ENCODE measurements at places on chromosomes 1 and 21.

DNA sequence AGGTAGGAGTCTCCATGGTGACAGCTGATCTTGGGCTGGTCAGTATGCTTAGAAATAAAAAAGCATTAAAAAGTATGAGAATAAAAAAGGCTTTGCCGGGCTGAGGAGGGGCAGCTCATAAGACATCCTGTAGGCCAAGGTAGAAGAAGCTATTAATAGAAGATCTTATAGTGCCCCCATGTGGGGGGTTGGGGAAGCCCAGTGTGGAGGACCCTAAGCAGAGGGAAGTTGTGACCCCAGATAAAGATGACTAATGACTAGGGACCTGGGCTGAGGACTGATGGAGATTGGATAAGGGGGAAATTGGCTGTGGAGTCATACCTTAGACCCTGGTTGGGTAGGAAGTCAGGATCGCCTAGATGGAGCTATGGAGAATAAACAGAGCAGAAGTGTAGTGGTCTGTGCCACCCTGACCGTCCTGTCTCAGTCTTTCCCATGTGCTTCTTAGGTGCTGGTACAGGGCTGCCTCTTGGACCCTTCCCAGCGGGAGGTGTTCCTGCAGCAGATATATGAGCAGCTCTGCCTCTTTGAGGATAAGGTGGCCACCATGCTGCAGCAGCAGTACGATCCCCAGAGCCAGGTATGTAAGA, 25.0 kb downstream of the SZT2 start:
- DNase-seq = peak; percentile 46

- no peak for DNase-seq
These were observed 202.4 kb downstream of the URB2 start for GRCh38 chr1:229828461-229828860.

DNA sequence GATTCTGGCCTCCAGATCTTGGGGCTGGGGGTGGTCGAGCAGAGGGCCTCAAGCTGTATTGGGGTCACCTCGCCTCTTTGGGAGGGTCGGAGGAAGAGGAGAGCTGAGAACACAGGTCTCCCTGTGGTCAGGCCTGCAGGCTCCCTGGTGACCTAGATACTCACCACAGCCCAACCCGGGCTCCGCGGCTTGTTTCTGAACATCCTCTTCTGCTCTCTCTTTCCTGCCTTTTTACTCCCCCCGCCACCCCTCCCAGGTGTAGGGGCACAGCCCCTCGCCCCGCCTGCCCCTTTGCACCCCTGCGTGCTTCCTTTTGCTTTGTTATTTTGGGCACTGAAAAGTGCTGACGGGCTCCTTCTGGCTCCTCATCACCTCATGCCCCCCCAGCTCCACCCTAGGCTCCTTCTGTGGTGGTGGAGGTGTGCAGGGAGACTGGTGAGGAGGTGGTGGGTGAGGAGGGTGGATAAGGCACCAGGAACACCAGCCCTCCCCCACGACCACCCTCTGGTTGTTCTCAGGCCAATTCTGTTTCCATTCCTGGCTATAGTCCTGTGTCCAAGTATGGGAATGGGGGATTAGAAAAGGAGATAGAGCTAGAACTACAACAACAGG, 10.6 kb upstream of the LINGO4 start:
- no peak for DNase-seq

DNA sequence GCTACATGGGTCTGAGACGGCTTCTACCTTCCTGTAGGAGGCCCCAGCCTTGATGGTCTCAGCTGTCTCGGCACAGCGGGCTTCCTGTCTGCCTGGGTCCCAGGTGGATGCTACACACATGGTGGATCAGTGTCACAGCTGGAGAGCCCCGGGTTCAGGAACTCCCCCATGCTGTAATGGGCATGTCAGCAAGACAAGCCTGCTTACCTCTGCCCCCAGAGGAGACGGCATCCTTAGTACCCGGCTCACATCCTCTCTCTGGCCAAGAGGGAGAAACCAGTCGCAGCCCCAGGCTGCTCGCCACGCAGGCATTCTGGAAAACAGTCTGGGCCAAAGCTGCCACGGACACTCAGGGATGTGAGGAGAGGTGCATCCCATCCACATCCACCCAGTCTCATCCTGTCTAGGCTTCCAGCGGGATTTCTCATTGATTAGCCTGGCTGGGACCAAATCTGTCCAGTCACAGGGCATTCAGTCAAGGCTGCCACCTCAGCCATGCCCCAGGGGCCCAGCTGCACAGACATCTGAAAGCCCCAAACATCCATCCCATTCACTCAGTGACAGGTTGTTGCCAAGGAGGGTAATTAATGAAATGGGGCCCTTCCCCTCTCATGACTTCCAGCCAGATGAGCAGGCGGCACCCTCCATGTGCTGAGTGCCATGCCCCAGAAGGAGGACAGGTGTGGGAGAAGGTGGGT, 10.5 kb downstream of the SNAP47 start:
- no peak for DNase-seq

DNA sequence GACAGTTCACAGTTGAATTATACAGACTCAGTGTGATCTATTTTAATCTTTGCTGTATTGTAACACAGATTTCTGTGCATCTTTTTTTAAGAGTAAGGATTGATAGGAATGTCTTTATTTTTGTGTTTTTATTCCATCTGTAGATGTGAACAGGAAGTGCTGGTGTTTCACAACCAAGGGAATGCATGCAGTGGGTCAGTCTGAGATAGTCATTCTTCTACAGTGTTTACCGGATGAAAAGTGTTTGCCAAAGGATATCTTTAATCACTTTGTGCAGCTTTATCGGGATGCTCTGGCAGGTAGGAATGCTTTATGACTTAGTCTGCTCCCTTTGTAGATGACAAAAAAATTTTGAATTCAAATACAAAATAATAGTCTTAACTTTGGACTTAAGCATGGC, 84.5 kb downstream of the CC2D1B start:
- DNase-seq = no peak

- no peak for DNase-seq
These were observed 60.7 kb upstream of the BTG3 start for GRCh38 chr21:17673261-17674020.

- no peak for DNase-seq
These were observed 47.6 kb downstream of the TGFB2 start for GRCh38 chr1:218392780-218393179.

GRCh38 chr1:81808760-81809159, 8.0 kb downstream of the ADGRL2 start:
- no peak for DNase-seq

GRCh38 chr1:24151175-24151533, 8.2 kb upstream of the IL22RA1 start:
- DNase-seq = no peak

DNA sequence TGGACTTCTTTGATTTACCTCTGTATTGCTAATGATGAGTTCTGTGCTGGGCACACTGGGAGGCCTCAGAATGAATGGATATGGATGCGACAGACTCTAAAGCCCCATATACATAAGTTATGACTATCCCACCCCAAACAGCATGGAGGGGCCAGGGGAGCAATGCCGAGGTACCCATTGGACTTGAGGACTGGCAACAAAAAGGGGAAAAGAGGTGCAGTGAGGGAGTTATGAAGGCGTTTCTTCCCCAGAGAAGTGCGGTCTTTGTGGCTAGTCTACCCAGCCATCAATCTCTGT, 15.2 kb upstream of the CDCA8 start:
- DNase-seq = no peak

GRCh38 chr1:42953182-42954180, 5.2 kb downstream of the SLC2A1 start:
- DNase-seq = no peak

- DNase-seq = peak; percentile 69
These were observed 800 bp downstream of the HIPK1 start for GRCh38 chr1:113929750-113930498.

GRCh38 chr1:94599095-94599813, 57.7 kb upstream of the F3 start:
- DNase-seq = no peak

DNA sequence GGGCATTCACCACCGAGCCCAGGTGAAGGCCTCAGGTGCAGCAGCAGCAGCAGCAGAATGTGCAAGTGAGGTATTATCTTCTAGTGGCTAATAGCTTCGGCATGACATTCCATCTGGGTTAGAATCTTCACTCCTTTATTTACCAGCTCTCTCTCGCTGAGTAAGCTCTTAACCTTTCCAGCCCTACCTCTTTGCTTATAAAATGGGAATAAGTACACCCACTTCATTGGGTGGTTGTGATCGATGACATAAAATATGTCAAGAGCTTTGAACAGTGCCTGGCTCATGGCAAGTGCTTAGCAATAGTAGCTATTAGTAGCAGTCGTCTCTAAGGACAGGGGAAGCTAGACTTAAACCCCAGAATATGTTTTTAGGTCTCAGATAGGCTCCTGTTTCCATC, 149.5 kb downstream of the NOS1AP start:
- DNase-seq = no peak

DNA sequence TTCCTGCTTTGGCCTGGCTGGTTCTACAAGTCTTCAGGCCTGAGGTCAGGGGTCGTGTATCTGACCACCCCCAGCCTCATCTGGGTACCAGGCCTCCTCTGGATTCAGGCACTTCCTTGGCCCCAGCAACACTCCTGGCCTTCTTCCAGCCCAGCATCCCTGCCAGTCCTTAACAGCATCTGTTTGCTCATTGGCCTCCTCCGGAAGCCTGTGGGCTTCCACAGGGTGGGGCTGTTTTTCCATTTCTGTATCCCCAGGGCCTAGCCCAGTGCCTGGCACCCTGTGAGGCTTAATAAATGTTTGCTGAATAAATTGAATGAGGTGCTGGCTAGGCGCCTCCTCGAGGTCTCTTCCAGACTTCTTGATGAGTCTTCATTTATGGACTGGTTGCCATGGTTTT, 21.5 kb upstream of the GPR37L1 start:
- no peak for DNase-seq

DNA sequence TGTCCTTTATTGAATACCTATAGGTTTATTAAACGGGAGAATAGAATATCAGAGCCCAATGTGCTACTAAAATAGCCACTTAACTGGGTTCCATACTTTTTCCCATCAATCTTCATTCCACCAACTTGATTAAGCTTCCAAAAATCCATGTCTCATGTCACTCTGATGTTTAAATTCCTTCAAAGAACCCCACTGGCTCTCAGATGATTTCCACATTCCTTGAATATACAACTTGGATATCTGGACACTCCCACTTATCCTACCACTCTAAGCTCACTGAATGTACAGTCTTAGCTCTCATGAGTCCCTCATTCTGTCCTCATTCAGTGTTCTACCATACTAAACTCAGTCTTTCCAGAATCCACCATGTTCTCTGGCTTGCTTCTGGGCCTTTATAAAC, 21.1 kb downstream of the COL11A1 start:
- DNase-seq = no peak

- DNase-seq = no peak
These were observed 4.0 kb downstream of the S100A7A start for GRCh38 chr1:153420306-153420705.

DNA sequence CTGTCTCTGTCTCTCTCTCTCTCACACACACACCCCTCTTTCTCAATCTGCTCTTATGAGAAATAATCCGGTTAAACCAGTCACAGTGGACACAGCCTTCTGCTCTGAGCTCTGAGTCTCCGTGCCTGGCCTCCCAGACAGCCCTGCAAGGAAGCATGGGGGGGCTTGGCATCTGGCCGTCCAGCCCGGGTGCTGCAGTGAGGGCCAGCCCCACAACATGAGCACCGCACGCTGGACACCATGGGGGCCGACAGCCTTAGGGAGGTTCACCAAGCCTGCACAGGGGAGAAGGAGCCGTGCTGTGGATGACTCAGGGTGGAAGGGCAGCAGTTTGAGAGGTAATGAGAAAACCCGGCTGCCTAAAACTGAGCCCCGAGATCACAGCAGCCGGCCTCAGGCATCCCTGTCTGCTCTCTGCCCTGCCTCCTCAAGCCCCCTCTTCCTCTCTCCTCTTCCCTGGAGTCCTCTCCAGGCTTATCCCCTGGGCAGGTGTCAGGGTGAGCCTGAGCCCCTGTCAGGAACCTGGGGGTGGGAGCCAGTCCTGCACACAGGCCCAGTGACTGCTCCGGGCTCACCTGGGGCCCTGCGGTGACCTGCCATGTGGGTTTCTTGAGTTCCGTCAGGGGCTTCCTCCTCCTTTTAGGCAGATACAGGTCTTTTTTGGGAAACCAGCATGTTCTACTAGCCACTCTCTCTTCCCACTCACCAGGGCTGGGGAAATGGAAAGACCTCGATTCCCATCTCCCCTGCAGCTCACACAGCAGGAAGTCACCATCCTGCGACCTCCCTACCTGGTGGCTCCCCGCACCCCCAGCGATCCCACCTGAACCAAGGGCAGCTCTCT, 92.8 kb downstream of the ITPKB start:
- DNase-seq = no peak

DNA sequence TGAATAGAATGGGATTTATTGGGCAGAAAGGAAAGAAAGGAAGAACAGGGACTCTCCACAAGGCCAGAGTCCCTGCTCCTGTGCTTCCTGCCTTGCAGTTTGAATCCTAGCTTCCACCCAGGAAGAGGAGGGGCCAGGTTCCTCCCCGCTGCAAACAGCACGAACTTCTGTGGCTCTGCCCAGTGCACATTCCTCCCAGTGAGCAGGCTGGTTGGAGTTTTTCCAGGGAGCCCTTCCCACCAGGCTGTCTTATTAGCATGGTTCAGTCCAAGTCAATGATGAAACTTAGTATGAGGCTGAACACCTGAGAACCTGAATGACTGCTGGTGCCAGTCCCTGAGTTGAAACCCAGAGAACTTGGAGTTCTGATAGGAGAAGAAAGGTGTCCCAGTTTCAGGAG, 247.2 kb downstream of the DUSP10 start:
- no peak for DNase-seq

DNA sequence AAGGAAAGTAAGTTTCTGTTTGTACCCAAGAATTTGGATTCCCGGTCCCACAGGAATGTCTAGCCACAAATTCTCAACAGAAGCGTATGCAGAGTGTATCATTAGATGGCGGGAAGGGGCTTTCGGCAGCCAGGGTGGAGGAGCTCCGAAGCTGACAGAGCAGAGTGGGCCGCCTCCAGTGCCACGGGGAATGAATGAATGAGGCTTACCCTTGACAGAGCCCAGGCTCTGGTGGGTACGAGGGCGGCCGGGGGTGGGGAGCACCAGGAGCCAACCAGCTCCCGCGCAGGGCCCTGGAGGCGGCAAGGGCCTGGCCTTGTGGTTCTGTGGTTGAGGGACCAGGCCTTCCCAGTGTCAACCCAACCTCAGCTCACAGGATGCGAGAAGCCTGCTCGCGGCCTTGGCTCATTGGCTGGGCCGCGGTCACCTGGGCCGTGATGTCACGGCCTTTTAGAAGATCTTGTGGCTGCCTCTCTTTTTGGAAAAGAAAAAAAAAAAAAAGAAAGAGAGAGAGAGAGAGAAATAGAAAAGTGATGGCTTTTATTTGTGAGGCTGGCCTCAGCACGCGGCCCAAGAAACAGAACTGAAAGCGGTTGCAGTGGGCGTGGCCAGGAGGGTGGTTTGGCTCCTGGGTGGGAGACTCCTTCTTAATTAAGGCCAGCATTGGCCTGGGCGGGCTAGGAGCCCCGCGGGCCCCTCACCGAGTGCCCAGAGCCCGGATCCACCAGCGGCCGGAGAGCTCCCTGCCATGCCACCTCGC, 34.9 kb upstream of the RUNX3 start:
- peak; percentile 72 for DNase-seq

GRCh38 chr1:235553112-235553551, 48.9 kb upstream of the B3GALNT2 start:
- DNase-seq = no peak

DNA sequence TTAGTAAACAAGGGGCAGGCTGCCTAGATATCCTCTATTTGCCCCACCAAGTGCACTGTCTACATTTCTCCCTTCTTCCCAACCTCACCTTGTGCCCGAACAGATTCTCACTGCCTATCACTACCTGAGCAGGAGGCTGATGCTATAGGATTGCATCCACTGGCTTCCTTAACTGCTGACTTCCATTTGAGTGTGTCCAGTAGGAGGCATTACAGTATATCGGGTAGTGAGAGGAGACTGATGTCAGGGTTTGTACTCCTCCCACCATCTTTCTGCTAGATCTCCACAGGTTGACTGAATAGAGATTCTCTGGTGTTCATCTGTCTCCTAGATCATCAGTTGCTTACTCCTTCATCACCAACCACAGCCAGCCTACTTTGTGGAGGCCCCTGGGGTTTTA, 796.3 kb downstream of the LRRIQ3 start:
- no peak for DNase-seq

Data from T follicular helper cell (primary cell).